ENCODE measurements at places on chromosomes 4 and X. TPM values are rescaled to one million over a fixed set of nuclear protein-coding genes. Genes with fewer than 3 reads are reported as not detected.

The ITGB1BP2 gene
- polyA plus RNA-seq: 1.2 TPM

The MAGEA6 gene
- polyA plus RNA-seq: not detected

GRCh38 chrX:154365997-154366665 is 8.3 kb downstream of the FLNA start:
- DNase-seq: no peak

GRCh38 chr4:187606581-187606980 is 389.0 kb upstream of the ZFP42 start:
- no peak for DNase-seq

- no peak for DNase-seq
Measured at GRCh38 chrX:10929747-10930146, 181.4 kb upstream of the HCCS start.

DNA sequence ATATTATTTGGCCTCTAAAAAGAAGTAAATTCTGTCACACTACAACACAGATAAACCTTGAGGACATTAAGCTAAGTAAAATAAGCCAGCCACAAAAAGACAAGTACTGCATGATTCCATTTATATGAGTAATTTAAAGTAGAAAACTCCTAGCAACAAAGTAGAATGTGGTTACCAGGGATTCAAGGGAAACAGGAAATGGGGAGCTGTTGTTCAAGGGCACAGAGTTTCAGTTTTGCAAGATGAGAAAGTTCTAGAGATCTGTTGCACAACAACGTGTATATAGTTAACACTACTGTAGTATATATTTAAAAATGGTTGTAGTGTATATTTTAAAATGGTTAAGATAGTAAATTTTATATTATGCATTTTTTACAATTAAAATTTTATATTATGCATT is 25.4 kb downstream of the SEC31A start:
- DNase-seq: no peak

Data from right renal cortex interstitium (tissue), 3 donors.